ENCODE measurements at places on chromosomes 1 and 21.

DNA sequence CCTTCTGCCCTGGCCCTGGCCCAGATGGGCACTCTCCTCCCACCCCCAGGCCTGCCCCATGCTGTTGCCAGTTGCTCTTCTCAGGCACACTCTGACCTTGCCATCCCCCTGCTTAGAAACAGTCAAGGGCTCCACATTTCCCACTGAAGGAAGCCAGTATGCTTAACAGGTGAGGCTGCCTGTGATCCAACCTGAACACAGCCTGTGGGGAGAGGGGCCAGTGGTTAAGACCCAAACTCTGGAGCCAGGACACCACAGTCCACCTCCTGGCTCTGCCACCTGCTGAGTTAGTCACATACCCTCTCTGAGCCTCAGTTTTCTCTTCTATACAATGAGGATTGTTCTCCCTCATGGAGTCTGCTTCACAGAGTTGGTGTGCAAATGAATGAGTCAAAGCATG, 526.9 kb downstream of the MATN1 start:
- no peak for DNase-seq

- no peak for DNase-seq
Observed at GRCh38 chr1:70818401-70818800, 229.2 kb downstream of the PTGER3 start.

DNA sequence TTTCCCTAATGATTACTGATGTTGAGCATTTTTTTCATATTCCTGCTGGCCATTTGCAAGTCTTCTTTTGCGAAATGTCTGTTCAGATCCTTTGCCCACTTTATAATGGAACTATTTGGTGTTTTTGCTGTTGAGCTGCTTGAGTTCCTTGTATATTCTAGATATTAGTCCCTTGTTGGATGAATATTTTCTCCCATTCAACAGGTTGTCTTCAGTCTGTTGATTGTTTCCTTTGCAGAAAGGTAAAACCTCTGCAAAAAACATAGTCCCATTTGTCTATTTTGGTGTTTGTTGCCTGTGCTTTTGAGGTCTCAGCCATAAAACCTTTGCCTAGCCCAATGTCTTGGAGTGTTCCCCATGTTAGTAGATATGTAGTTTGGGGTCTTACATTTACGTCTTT, 78.0 kb upstream of the GUCA2B start:
- no peak for DNase-seq

DNA sequence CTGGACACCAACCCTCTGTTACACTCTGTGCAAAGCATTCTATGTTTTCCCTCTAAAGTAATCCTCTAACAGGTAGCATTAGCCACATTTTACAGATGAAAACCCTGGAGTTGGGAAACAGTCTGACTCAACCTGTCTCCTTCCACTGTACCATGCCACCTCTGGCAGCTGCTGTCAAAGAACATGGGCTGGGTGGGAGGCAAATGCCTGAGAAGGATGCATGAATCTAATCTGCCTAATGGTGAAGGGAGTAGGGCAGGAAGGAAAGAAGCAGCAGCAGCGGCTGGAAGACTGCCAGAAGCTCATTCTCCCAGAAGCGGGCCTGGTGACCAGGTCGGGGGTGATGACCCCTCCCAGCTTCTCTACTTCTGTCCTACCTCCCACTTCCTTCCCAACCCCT, 21.7 kb downstream of the LRRC71 start:
- DNase-seq = no peak

DNA sequence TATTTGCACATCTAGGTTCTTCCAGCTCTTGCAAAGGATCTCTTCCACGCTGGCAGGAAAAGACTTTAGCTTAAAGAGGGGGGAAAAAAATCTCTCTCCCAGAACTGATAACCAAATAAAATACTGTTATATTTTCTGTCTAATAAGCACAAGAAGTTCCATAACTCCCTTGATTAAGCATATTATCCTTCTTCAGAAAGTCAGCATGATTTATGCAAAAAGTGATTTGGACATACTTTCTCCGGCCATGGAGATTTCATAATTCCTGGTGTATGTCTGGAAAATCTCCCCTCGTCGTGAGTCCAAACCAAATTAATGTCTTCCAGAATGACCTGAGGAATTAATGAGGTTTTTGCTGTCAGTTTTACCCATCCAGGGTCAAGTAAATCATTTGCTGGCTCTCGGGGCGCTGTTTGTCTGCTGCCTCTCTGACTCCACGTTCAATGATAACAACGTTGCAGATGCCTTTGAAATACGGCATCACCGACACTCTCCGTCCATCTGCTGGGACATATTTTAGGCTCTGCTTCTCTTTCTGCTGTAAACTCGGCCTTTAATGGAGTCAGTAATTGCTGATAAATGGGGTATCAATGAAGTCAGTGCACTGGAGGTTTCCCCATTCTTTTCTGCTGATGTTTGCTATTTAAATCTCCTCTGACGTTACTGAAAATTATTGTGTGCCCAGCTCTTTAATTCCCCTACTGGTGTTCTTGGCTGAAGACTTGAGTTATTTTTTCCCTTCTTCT, 112.9 kb downstream of the HLX start:
- DNase-seq = no peak

DNA sequence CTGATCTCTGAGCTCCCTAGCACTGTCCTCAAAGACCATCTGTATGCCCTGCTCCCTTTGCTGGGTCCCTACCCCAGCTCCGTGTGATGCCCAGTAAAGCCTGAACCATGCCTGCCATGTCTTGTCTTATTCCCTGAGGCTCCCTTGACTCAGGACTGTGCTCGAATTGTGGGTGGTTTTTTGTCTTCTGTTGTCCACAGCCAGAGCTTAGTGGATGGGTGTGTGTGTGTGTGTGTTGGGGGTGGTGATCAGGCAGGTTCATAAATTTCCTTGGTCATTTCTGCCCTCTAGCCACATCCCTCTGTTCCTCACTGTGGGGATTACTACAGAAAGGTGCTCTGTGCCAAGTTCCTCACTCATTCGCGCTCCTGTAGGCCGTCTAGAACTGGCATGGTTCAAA, 5.7 kb downstream of the GSTM5 start:
- no peak for DNase-seq

DNA sequence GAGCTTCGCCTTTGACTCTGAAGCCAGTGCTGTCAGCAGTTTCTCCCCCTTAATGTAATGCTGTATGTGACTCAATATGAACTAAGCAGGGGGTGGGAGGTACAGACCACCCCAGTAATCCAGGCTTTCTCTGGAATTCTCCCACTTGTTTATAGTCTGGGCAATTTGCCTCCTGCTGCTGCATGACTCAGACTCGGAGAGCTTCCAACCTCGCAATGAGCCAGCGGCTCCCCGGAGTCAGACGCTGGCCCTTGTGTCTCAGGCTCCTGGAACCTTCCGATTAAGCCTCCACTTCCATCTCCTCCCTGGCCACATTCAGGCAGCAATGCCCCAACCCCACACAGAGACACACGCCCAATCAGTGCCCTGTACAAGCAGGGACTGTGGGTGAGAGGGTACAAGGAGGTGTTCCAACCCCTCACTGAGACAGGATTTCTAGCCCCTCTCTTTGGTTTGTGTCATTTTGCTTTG, 471.7 kb upstream of the VAMP3 start:
- no peak for DNase-seq

- DNase-seq = no peak
Observed at GRCh38 chr1:159931795-159932173, 6.5 kb upstream of the TAGLN2 start.

DNA sequence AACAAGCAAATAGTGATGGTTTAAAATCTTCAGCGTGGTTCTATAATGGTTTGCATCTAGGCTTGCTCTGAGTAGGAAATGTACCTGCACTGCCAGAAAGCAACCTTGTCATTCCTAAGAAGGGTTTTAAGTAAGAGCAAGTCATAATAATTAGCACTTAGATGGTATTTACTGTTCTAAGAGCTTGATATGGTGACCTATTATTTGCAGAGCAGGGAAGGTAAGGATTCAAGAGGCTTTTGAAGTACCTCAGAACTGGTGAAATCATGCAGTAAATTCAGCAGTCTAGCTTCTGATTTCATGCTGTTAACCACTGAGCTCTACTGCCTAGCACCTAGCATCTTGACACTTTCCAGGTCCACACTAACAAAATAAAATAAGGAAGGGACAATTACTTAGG, 23.7 kb downstream of the ATP1A1 start:
- no peak for DNase-seq

GRCh38 chr1:66313429-66313828, 220.5 kb upstream of the SGIP1 start:
- DNase-seq = no peak

DNA sequence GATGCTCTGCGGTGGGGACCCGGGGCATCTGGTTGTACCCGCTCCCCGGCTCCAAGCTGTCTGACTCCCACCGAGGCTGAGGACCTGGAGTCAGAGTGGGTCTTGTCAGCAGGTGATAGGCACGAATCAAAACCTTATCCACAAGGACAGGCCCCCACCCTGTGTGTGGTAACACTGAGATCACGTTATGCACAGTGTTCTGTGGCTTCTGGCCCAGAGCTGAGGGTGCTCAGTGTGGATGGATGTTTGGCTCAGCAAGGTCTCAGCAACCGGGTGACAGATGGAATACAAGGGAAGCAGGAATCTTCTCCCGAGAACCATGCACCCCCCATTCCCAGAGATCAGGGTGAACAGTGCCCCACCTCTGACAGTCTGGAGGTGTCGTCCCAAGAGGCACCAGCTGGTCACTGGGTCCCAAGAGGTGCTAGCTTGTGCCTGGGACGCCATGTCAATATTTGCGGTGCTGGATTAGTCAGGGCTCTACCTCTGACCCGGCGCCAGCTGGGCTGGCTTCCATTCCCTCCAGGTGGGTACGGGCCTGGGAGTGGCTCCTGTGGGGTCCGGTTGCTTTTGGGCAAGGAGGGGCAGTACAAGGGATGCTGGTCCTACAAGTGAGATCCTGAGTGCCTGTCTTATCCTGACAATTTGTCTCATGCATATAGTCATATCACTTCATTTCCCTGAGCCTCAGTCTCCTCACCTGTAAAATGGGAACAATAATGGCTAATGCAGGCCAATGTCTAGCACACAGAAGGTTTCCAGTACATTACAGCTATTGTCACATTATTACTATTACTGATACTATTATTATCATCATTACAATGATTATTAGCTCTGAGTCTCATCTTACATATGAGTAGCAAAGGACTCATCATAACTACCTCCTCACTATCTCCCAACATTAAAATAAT, 957 bp downstream of the CAPN9 start:
- DNase-seq = no peak

DNA sequence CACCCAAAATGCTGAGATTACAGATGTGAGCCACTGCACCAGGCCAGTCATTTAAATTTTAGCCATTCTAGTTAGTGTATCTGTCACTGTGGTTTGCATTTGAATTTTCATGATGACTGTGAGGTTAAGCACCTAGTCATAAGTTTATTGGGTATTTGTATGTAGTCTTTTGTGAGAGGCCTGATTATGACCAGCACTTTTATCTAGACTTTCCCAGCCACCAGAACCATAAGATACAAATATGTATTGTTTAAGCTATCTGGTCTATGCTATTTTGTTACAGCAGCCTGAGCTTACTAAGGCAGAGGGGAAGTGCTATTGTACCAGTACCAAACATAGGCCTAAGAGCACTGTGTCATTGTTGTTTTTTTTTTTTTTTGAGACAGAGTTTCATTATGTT, 19.9 kb upstream of the DNAJC6 start:
- DNase-seq = no peak

- no peak for DNase-seq
Observed at GRCh38 chr1:245528258-245528635, 373.5 kb downstream of the KIF26B start.

DNA sequence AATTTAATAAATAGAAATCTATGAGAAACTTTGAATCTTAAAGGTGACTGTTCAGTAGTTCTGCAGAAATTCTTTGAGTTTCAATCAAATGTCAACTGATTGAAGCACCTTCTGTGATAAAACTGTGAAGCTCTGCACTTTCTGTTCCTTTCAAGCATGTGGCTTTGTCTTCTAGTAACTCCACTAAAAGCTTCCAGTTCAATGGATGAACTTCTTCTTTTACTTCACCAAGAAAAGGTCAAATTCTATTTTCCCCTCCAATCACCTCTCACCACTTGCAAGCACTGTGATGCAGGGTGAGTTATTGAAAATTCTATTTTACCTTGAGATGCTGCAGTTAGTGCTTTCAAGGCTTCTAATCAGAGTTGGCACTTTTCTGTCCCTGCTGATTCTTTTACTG, 515.3 kb upstream of the B3GALT2 start:
- no peak for DNase-seq

DNA sequence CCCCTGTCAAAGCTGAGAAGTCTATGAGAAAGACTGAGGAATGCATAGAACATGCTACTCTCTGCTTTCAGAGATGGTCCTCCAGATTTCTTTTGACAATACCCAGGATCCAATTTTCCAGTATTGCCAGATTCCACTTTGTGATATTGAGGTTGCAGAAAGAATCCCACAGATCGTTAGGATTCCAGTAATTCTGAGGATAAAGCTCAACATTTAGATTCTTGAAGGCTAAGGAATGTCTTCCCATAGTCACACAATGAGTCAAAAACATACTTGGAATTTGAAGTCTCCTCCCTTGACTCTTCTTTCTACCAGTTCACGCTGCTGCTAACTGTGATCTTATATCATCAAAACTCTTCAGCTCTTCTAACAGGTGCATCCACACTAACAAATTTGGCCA, 57.1 kb downstream of the TNFSF18 start:
- no peak for DNase-seq

DNA sequence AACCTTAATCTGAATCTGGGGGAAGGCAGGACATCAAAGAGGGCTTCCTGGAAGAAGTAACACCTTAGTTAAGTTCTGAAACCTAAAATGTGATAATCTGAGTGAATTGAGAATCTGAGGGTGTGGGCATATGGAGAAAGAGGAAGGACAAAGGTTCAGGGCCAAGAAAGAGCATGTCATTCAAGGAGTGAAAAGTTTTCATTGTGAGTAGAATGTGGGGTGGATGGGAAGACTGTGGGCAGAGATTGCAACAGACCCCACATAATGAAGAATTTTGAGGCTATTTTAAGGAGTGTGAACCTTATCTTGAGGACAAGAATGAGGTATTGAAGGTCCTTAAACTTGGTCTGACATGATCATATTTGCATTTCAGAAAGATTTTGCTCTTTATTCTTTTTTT, 227.2 kb downstream of the PTGER3 start:
- DNase-seq = no peak

DNA sequence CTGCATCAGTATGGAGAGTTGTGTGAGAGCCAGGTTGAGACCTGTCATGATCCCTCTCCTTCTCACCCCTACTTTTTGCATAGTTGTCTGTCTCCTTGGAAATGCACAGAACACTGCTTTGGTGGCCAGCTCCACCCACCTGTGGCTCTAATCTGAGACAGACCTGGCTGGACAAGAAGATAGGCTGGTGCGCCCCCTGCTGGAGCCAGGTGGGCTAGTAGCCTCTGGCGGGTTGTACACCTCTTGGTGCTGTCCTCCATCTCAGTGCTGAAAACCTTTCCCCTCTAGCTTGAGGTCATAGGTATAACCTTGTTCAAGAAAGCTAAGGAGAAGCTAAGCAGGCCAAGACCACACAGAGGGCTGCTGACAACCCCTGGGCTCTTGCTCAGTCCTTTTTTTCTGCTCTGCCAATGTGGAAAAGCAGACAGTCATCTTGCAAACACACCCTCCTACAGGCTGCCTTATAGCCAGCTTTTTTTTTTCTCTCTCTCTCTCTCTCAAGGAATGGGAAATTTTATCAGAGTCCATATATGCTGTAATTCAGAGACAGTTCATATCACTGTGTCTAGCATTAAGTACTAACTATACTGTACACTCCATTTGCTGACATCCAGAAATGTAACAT, 58.8 kb upstream of the SPATA6 start:
- DNase-seq = no peak

- no peak for DNase-seq
Observed at GRCh38 chr1:235746245-235746644, 96.7 kb upstream of the GNG4 start.

- no peak for DNase-seq
Observed at GRCh38 chr1:144101397-144102045, 129.7 kb upstream of the FAM72C start.
